ENCODE measurements at places on chromosomes 2 and 18.

DNA sequence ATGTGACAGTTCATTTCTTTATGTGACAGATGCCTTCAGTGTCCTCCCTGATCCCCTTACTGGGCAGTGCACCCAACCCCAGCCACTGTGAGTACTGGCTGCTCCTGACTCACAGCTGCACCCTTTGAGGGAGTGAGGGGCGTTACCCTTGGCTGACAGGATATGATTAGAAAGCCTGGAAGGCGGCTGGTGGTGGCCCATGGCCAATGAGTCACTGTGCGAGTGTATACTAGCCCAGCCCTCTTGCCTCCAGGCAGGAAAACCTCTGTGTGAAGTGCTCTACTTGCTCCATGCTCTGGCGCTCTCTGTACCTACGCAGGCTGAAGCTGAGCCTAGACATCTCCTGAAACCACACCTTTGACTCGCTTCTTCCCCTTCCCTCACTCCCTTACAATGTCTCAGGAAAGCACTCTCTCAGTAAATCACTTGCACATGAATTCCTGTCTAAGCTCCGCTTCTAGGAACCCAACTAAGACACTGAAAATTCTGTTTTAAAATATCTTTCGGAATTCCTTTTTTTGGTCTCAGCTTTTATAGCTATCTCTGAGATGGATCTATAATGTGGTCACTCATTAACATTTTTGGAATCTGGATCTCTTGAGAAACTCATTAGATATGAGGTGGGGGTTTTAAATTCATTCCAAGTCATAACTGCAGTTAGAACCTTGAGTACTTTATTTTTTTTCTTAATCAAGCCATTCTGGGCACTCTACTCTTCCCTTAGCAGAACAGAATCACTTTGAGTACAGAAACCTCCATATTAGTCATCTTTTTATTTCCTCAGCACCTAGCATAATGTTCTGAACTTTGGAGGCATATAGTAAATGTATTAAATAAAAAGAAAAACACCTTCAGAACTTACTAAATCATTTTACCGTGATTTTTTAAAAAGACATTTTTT lies 25.3 kb upstream of the STAM2 start:
- DNase-seq, result no peak

DNA sequence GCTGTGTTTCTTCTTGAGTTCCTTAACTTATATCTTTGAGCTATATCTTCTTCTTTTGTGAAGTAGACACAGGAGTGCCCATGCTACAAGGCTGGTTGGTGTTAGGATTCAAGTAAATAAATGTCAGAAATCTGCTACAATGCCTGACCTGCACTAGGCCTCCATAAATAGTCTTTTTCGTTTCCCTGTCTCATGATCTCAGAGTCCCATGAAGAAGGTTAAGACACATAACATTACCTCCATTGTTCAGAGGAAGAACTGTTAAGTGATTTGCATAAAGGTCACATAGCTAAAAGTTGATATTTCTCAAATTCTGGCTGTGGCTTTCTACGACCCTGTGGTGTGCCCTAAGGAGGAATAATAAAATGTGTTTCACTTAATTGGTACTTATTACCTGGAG lies 228.4 kb downstream of the KCNS3 start:
- no peak for DNase-seq

DNA sequence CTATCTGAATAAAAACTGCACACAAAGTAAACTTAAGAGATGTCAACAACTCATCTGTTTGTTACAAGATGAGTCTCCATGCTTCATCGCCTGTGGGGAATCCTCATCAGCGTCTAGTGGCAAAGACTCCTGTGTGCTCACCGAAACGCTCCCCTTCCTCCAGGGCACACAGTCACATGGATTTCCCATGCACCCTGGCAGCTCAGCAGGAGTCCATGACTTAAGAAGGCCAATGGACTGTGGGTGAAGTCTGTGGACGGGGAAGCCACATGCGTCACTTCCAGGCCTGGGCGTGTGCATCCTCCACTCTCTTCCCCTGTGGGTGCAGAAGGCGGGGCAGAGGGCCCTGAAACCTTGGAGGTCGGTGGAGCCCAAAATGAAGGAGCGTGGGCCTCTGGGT lies 41.1 kb downstream of the ID2 start:
- no peak for DNase-seq

DNA sequence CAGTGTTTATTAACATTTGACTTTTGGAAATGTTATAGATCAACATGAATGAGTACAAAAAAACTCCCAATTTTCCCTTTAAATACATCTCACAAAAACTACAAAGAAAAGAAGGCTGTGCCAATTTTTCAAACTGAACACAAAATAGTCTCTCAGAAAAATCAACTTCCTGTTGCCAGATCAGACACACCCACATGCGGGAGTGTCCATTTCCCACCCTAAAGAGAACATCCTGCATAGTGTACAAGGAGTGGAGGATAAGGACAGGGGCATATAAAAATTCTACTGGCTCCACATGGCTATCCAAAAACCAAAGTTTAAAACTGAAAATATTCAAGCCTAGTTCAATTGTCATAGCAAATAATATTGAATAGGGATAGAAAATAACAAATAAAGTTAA lies 165.3 kb downstream of the ATAD2B start:
- no peak for DNase-seq

DNA sequence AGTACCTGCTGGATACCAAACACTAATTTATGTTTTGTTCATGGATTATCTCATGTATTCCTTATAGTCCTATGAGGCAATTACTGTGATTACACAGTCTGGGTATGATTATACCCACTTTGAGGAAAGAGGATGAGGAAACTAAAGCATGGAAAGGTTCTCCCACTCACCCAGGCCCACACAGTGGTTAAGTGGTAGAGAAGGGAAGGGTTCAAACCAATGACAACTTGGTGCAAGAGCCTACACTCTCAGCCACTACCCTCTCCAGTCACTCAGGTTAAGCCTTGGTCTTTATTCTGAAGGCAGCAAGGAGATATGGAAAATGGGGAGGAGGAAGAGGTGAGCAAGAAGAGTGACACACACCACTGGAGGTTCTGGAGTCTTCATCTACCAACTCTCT lies 64.5 kb upstream of the PPP1CB start:
- DNase-seq, result no peak

GRCh38 chr18:63249771-63250170 lies 69.8 kb downstream of the BCL2 start:
- DNase-seq, result no peak

- no peak for DNase-seq
Observed at GRCh38 chr18:41553716-41554115, 401.3 kb upstream of the PIK3C3 start.

DNA sequence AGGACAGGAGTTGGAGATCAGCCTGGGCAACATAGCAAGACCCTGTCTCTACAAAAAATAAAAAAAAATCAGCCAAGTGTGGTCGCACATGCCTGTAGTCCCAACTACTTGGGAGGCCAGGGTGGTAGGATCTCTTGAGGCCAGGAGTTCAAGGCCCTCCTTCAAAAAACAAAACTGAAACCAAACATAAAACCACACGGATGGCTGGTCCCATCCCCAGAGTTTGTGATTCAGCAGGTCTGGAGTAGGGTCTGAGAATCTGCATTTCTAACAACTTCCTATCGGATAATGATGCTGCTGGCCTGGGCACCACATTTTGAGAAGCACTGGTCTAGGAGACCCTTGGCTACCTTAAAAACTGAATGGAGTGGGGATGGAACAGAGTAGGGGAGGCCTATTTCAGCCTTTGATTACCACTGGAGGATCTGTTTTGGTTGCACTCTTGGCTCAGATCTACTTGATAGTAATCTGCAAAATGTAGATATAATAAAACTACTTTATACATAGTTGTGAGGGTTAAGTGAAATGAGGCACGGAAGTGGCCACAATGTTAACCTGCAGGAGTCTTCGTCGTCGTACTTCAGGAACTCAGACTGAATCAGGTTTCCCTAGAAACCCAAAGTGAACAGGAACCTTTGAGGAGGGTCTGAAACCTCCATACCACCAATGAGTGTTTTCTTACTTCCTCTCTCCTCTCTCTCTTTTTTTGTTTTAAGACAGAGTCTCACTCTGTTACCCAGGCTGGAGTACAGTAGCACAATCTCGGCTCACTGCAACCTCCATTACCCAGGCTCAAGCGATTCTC lies 25.5 kb upstream of the NFE2L2 start:
- DNase-seq, result no peak

DNA sequence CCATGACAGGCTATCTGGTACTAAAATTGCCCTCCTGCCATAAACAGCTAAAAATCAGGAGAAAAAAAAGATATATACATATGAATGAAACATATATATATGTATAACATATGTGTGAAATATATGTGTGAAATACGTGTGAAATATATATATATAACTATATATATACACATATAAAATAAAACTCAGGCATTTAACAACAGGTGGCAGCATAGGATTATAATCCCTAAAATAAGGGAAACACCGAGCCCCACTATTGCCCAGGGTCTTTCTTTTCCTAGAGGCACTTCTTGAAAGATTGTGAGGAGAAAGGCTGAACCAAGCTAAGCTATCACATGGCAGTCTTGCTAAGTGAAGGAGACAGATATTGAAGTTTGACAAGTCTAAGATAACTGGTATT lies 65.9 kb upstream of the CYTIP start:
- no peak for DNase-seq

DNA sequence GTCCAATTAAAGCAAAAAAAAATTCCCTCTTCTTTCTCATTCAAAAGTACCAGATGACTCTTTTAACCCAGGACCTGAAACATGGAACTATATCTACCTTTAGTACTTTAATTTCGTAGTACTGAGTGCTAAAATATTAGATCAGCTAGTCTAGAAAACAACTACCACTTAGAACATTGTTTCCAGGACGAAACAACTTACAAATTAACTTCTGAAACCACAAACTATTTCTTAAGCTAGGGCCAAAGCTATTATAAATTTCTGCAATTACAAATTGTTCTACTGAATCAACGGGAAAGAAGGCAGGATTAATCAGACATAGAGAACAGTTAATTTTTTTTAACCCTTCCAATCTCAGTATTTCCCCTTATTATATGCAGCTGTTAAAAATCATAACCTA lies 39.9 kb downstream of the DARS1 start:
- DNase-seq, result no peak

DNA sequence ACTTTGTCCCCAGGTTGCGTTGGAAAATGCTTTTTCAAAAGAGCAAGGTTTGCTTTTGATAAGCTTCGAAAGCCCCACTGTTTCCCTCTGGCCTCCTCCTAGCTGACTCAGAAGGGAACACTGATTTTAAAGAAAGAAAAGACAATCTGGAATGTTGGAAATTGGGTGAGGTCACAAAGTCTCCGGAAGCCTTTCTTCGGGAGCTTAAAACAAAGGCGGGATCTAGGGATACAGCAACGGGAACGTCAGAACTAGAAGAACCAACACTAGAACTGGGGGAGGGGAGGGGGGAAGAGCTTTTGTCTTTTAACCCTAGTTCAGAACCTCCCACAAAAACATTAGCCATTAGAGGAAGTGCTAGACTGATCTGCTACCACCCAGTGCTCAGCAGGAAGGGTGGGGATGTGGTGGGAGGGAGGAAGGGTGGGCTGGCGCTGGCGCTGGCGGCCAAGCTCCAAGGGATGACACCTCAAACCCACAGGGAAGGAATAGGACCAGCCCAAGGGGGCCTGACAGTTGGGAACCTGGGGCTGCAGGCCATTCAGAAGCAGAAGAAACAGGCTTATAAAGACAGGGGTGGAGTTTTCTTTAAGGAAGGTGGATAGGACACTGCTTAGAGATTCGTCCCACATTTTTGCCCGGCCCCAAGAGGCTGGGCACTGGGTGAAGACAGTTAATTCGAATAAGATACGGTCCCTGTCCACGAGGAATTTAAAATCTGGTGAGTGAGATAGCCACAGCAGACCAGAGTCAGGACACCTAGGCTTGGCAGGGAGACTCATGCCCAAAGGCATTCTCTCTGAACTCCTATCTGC lies 1.7 kb downstream of the TMSB10 start:
- no peak for DNase-seq

DNA sequence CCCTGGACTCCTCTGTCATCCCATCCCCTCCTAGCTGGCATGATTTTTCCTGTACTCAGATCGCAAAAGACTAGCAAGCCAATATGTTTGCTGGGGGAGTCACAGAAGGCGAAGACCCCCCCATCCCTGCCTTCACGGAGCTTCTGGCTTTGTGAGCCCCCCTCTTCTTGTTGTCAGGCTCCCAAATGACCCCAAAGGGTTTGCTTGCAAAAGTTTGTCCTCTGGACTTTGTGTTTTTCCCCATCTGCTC lies 169.9 kb downstream of the SMAD7 start:
- no peak for DNase-seq

DNA sequence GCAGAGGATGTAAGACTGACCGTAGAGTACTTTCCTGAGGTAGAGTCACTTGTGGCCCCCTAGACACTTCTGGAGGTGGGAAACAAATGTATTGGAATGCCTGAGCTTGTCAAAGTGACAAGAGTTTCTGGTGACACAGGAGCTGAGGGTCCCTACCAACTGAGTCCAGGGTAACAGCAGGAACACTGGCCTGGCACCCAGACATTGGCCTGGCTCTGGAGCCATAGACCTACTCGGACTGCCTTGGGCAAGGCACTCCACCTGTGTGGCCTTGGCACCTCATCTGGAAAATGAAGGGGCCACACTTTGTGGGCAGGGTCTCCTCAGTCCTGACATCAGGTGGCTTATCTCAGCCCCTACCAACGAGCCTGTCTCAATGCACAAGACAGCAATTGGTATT lies 398.2 kb upstream of the CELF4 start:
- DNase-seq, result no peak

DNA sequence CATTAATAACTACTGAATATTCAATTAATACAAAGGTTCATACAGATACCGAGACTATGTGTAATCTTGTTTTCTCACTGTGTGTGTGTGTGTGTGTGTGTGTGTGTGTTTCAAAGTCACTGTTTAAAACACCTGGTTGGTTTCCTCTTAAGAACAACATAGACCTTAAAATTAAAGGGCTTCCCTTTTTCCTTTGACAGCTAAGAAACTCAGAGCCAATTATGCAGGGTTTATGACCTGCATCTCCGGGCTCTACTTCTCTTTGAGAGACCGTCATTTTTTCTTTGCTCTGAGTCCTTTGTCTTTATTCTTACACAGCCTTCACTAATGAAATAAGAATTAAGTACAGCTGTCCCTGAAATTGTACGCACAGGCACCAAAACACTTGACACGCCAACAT lies 145.6 kb downstream of the HDAC4 start:
- no peak for DNase-seq

DNA sequence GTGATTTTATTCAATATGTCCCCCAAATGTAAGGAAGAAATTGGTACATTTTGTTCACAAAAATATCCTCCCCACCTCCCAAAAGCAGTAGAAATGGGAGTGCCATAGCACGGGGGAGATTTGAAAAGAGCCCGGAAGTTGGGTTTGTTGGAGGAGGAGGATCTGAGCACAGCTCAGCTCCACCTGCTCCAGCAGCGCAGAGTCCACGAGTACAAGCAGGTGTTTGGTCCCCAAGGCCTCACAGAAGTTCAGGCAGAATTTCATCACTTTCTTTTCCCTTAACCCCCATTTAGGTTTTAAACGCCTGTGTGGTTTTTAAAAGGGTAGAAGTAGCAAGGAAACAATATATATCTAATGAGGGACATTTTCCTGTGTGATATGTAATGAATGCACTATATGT lies 56.0 kb downstream of the TRAPPC12 start:
- no peak for DNase-seq
